Activated CD4-positive, alpha-beta memory T cell treated with anti-CD3 and anti-CD28 coated beads for 36 hours (primary cell): ENCODE measurements at places on chromosomes 16 and 17.
A peak's percentile ranks its signal among the peaks of the same experiment; 100 is the strongest.

- no peak for DNase-seq
Observed at GRCh38 chr17:57405491-57406072, 149.3 kb downstream of the MSI2 start.

DNA sequence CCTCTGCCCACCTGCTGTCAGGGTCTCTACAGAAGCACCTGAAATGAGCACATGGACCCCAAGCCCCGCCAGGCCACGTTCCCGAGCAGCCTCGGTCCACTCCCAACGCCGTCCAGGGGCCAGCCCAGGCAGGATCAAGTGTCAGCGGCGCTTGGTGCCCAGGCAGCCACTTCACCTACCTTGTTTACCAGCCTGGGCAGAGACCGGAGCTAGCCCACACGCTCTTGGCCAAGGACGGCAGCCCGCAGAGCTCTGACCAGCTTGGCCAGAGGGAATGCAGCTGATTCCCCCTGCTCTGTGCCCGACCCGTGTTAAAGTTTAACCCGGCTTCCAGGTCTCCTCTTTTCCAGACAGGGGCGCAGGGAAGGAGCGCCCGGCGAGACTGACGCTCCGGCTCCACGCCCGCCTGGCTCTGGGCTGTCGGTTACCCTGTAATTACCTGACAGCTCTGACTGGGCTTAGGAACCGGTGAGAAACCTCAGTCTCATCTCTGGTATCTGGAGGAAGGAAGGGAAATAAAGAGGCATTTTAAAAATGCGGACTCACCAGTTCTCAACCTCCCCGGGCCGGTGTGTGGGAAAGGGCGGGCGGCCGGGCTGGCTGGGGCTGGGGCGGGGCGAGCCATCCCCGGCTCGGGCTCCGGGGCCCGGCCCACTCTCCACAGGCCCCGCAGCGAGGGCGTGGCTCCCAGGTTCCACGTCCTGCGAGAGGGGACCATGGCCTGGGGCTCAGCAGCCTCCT is 4.6 kb downstream of the KIFC3 start:
- no peak for DNase-seq

GRCh38 chr16:52597772-52598483 is 51.0 kb upstream of the TOX3 start:
- no peak for DNase-seq

- no peak for DNase-seq
Observed at GRCh38 chr16:1206326-1206725, 18.7 kb downstream of the TPSG1 start.

DNA sequence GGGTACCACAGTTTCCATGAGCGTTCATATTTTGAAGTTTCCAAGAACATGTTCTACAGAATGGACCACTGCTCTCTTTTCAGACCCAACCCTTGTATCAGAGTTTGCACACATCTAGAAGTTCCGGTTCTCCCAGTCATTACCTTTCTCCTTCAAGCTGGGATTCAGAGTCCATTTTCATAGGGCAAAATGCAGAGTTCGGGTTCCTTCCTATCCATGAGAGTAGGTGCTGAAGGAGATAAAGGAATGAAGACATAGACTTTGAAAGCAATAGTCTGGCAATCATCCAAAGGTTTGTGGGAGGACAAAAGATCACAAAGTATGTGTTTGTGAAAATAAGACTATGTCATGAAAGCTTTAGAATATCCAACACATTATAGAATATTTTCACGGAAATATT is 699.6 kb downstream of the MAF start:
- no peak for DNase-seq

DNA sequence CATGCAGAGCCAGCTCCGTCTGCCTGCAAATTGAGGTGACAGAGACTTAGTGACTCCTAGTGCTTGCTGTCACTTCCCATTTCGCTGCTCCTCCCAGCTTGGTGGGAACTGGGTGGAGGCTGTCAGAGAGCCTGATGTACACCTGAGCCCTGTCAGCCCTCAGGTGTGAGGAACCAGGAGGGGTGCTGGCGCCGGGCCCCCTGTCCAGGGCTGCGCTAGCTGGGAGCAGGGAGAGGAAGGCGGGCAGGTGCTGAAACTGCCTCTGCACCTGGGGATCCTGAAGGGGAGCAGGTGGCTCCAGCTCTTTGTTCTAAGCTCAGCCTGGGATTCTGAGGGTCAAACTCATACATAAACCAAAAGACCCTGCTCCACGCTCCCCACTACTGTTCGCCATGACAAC is 10.8 kb upstream of the WSCD1 start:
- DNase-seq = no peak

DNA sequence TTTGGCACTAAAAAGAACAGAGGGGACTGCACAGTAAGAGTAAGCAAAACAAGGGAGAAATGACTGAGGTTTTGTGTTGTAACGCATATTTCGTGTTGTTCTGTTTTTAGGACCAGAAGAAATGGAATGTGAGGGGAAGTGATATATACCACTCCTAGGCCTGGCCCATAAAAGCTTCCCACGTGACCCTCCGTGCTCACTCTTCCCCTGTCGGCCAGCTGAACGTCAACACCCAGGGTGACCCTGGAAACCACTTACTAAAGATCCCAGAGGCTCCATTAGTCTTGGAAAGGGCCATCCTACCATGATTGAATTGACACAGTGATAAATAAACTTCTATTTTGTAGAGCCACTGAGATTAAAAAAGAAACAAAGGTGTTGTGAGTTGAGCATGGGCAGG is 79.8 kb downstream of the HELZ start:
- DNase-seq = no peak

GRCh38 chr16:397736-398332 is 835 bp downstream of the NME4 start:
- DNase-seq = peak; percentile 55

- peak; percentile 15 for DNase-seq
Observed at GRCh38 chr16:31529108-31529936, 1.6 kb downstream of the AHSP start.

DNA sequence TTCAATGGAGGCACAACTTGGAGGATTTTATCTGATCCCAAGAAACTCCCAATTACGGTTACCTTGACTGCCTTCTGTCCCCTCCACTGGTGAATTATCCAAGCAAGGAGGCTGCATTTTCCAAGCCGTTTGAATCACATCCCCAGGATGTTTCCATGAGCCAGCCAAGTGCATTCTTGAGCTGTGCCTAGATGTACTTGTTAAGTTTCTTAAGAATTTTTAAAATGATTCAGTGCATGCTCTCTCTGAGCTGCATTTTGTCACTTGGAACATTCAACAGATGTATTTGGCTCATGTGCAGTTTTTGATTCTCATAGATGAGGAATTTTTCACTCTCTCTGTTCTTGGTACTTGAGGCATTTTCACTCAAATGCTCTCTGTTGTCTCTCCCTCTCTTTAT is 202.6 kb upstream of the MYOCD start:
- DNase-seq = no peak

DNA sequence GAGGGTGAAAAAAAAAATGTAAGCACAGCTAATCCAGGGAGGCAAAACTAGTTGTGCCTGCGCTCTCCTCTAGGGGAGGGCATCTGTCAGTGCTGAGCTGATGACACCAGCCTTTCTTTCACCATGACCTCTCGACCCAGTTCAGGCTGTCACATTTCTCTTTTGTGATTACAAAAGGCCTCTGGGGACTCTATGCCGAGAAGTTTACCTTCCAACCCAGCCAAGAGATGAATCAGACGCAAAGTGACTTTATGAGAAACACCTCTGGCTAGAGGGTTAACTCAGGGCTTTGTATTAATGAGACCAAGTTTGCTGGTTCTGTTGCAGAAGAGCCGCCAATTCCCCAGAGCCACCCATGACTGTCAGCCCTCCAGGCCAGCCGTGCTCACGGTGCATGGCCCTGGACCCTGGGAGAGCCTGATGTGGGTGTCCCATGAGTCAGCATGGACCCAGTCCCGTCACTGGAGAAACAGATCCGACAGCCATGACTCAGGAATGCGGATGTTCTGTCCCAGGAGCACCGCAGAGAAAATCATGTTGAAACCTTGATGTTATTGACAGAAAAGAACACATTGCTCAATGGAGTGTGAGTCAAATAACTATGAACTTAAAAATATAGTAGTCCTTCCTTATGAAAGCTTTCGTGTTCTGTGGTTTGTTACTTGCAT is 437.2 kb downstream of the HS3ST3B1 start:
- no peak for DNase-seq

- no peak for DNase-seq
Observed at GRCh38 chr17:27529230-27529796, 73.1 kb downstream of the KSR1 start.

DNA sequence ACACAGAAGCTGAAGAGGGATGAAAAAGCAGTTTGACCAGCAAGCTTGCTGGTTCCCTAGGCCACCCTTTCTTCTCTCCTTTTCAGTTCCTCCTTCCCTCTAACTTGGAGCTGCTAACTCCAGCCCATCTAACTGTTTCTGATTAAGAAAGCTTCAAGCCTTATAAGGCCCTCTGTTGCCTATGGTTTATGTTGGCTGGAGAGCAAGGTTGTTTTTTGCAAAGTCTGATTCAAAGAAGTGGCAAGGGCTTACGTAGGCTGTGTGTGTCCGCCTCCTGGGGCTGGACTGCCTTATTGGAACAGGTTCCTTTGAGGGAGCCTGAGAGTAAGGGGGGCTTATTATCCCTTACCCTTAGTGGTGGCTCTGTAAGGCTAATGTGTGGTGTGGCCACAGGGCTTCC is 7.1 kb downstream of the AKAP1 start:
- no peak for DNase-seq

DNA sequence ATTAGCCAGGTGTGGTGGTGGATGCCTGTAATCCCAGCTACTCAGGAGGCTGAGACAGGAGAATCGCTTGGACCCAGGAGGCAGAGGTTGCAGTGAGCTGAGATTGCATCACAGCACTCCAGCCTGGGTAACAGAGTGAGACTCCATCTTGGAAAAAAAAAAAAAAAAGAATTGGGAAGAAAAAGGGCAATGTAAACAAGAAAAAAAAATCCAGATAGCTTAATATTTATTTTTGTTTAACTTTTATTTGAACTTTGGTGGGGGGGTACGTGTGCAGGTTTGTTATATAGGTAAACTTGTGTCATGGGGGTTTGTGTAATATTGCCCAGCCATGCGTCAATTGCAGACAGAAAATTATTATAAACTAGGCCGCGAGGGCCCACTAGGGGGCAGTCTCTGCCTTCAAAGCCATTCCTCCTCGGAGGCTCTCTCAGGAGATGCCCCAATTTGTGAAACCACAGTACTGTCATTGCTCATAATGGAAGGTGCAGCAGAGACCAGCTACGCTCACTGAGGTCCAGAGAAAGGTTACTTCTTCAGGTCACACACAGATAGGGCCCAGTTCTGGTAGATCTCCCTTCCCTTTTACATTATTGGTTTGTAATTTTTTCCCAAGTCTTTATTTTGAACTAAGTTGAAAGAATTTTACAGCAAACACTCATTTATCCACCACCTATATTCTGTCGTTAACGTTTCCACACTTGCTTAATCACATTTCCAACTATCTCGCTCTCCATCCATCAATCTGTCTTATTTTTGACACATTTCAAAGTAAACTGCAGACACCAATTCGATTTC is 206.2 kb downstream of the PRKCB start:
- peak; percentile 90 for DNase-seq
